C1 segment of cervical spinal cord (tissue), 14 donors: ENCODE measurements at places on chromosomes 4 and X.

DNA sequence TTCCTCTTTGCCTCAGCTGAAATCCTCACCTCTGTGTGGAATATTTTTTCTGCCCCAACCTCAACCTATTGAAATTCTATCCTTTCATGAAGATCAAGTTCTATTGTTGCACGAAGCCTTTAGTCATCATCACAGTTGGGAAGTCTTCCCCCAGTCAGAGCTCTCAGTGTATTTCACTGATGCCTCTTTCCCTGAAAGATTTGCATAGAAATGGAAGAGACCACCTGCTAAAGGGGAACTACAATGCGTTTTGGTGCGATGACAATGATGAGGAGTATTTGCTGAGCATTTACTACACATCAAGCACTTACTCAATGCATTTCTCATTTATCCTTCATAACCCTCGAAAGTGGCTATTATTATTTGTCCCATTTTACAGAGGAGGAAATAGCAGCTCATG, 151.2 kb upstream of the KLF3 start:
- no peak for DNase-seq

DNA sequence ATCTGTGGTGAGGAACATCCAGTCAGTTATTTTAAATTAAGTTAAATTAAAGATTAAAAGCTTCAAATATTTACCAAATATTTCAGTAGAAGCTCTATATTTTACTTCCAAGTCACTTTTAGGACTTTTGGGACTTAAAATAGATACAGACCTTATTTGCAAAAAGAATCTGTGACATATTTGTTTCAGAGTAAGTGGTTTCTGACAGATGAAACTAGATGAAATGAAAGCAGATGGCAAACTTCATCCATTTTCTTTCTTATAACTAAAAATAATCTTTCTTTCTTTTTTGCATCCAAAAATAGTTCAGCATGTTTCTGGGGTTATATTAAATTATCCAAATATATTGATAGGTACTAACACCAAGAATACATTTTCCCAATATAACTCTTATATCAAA, 6.6 kb upstream of the UTP3 start:
- DNase-seq: no peak

- DNase-seq: no peak
Observed at GRCh38 chrX:153969125-153969903, 2.3 kb downstream of the HCFC1 start.

DNA sequence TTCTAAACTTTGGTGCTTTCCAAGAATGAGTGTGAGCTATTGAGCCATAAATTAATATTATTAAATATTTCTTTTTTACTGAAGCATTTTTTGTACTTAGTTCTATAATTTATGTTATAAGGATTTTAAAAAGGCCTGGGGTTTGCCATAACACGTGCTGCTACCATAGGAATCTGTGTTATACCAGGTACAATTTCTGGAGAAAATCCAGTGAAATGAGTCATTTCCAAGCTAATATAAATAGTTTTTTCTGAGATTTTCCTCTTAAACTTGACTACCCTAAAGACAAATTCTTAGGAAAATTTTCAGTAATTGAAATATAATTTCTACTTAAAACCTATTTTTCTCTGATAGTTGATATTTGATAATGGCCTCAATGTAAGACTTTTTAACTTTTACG, 130.8 kb downstream of the TLL1 start:
- no peak for DNase-seq

DNA sequence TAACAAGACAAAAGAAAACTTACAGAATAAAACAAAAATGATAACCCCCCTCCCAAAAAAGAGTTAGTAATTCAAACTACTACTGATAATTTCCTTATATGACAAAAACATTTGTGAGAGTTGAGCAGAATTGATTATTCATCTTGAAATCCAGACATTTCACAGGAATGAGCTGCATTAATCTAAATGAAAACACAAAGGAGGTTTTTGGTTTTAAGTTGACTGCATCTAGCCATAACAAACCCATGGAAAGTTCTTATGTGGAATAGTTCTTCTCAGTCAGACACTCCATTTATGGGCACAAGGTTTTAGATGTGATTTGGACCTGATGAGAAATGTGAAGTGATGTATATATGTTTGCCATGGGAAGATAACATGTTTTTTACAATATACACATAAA, 95.4 kb downstream of the VCX2 start:
- no peak for DNase-seq

DNA sequence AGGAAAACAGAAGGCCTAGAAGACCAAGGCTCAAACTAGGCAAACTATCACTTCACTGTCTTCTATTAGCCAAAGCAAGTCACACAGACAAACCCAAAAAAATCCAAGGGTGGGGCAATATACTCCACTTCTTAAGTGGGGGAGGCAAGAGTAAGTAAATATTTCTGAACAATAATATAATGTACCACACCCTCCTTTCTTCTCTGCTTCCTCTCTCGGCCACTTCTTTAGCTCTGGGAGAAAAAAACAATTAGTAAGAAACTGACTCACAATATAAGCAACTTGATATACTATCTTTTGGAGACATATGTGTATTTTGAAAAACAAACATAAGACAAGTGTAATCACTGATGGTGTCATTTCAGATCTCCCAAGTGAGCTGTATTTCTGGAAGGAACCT, 14.8 kb downstream of the DCAF8L1 start:
- DNase-seq: no peak

DNA sequence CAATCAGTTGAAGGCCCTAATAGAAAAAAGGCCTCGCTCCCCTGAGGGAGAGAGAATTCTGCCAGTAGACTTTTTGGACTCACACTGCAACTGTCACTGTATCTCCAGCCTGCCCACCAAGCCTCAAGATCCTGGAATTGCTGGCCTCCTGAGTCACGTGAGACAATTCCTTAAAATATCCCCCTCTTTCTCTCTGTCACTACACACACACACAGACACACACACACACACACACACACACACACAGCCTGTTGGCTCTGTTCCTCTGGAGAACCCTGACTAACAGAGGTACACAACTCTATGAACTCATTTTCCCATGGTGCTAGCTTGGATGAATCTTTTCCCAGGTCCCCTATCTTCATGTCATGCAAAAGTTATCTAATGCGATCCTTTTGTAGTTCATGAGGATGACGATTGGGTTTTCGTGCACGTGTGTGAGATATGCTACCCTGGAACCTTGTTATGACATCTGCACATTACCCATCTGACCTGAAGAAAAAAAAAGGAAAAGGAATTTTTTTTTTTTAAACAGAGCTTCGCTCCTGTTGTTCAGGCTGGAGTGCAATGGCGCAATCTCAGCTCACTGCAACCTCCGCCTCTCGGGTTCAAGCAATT, 13.7 kb downstream of the CLRN2 start:
- DNase-seq: no peak

GRCh38 chrX:48939524-48940228, 17.7 kb downstream of the OTUD5 start:
- no peak for DNase-seq

DNA sequence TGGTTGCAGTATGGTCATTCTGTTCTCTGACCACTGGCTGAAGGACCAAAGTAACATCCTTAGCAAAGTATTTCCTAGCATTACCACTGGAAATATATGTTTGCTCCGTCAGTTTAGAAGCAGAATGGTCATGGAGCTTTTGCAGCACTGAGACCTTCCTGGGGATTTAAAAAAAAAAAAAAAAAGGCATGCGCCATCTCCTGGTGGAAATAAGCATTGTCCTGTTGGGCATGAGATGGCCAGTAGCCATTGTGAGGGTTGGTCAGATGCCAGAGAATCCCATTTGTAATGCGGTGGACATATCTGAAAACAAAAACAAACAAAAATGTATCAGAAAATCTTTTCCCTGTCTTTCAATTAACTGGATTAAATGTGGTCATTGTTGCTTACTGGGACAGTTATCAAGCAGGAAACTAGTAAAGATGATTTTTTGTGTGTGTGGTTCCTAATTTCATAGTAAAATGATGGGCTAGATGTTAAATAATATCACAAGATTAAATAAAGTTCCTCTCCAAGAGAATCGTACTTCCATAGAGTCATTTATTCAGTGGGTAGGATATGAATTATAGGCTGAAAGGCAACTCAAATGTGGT, 139.6 kb downstream of the SOWAHB start:
- DNase-seq: no peak

DNA sequence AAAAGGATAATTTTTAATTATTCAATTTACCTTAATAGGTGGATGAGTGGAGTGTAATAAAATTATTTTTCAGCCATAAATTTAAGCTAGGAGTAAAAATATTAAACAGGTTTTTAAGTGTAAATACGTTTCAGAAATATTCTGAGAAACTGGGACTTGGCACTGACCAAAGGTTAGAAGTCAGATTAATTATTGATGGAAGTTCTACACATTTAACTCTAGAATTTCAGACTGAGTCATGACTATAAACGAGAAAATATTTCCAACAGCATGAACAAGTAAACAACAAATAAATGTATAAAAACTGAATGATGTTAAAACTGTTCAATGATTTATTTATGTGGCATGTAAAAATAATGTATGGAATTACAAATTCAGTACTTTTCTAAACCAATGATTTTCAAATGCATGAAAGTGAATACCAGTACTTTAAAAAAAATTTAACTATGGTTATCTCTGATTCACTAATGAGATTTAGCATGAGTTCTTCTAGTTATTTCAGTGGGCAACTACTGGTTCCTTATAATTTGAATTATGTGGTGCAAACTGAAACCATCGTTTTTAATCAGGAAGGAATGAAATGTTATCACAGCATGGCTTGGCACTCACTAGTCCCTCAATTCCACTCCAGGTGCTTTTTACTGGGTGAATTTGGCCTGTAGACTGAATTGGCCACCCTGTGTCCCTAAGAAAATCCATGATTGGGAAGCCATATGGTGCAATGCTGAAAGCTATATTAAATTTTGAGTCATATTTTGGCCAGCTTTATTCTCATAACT, 244.2 kb downstream of the FSTL5 start:
- no peak for DNase-seq

GRCh38 chr4:147846318-147847155, 114.6 kb downstream of the ARHGAP10 start:
- no peak for DNase-seq

- DNase-seq: no peak
Observed at GRCh38 chrX:30981968-30982367, 89.9 kb downstream of the FTHL17 start.

- DNase-seq: no peak
Observed at GRCh38 chr4:108950158-108950915, 187.5 kb upstream of the ETNPPL start.

GRCh38 chr4:55887594-55887993, 34.1 kb downstream of the EXOC1 start:
- no peak for DNase-seq

GRCh38 chr4:44872246-44872645, 145.9 kb upstream of the GNPDA2 start:
- no peak for DNase-seq

GRCh38 chrX:151680805-151681204, 14.5 kb upstream of the PRRG3 start:
- DNase-seq: no peak

DNA sequence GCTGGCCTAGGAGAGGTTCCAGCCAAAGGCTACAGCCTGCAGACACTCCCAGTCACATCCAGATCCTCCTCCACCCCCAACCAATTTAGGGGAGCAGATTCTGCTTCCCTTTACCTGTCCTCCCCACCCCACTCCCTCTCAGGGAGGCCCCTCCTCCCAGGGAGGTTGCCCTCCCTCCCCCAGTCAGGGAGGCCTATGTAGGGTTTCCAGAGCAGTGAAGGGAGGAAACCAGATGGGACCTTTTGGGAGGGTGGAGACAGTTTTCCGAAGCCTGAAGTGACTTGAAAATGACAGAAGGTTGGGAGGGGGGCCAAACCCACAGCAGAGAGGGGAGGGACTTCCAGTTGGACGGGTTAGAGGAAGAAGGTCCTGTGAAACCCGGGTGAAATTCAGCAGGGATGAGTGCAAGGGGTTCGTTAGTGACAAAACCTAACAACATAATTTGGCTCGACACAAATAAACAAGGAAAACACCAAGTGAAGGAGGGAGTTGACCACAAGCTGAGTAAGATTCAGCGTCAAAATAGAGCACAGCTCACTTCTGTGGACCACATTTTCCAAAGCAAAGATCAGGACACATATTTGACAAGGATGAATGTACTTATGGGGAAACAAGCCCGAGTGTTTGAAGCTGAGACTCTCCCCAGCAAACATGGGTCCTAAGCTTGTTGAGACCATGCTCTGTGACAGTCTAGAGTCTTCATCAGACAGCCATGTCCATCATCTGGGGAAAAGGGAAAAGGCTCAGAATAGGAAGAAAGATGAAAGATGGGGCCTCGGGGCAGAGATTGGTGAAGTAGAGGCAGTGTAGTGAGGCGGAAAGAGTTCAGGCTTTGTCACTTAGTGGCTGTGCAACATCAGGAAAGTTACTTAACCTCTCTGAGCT, 46.4 kb downstream of the PRPS1 start:
- DNase-seq: no peak

DNA sequence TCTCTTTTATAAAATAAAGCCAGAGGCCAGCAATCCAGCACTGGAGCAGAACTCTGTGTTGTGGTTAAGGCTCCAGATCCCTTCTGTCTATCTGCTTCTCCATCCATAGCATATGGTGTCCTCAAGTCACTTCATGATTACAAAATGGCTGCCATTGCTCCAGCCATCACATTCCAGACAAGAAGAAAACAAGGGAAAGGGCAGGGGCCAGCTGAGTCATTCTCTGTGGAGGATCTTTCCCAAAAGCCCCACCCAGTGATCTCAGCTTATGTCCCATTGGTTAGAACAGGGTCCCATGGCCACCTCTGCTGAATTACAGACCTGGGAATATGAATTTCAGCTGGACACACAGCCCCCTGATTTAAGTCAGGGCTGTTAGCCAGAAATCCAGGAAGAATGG, 34.1 kb upstream of the MAN2B2 start:
- no peak for DNase-seq

GRCh38 chr4:52657618-52658501, 1.2 kb downstream of the USP46 start:
- peak; percentile 40 for DNase-seq

- DNase-seq: no peak
Observed at GRCh38 chr4:26736621-26737020, 124.0 kb upstream of the STIM2 start.

GRCh38 chr4:141692081-141692480, 55.7 kb downstream of the IL15 start:
- no peak for DNase-seq

- no peak for DNase-seq
Observed at GRCh38 chr4:177239878-177240277, 69.8 kb upstream of the NEIL3 start.

DNA sequence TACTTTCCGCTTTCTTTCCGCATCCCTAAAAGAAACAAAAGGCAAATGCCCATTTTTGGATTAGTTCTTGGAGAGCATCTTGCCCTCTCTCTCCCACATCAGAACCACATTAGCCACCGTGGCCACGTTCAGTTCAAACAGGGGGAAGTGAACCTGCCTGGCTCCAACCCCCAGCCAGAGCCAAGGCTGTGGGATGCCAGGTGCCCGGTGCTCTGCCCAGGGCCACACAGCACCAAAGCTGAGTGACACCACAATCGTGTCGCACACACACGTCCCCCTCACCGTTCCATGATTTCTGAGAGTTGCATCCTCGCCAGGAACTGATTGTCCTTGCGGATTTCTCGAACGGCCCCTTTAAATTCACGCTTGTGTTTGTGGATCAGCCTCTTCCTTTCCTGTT, 24.3 kb downstream of the NOP14 start:
- no peak for DNase-seq
